Activated naive CD4-positive, alpha-beta T cell treated with Interleukin-2 at 50 U/mL for 16 hours (primary cell): ENCODE measurements at places on chromosomes 1 and 21.
A peak's percentile ranks its signal among the peaks of the same experiment; 100 is the strongest.

GRCh38 chr1:210736713-210737112 is 397.2 kb downstream of the KCNH1 start:
- no peak for DNase-seq

- no peak for DNase-seq
Measured at GRCh38 chr1:162905174-162906158, 44.5 kb upstream of the CCDC190 start.

- no peak for DNase-seq
Measured at GRCh38 chr1:208829595-208829994, 585.4 kb upstream of the PLXNA2 start.

DNA sequence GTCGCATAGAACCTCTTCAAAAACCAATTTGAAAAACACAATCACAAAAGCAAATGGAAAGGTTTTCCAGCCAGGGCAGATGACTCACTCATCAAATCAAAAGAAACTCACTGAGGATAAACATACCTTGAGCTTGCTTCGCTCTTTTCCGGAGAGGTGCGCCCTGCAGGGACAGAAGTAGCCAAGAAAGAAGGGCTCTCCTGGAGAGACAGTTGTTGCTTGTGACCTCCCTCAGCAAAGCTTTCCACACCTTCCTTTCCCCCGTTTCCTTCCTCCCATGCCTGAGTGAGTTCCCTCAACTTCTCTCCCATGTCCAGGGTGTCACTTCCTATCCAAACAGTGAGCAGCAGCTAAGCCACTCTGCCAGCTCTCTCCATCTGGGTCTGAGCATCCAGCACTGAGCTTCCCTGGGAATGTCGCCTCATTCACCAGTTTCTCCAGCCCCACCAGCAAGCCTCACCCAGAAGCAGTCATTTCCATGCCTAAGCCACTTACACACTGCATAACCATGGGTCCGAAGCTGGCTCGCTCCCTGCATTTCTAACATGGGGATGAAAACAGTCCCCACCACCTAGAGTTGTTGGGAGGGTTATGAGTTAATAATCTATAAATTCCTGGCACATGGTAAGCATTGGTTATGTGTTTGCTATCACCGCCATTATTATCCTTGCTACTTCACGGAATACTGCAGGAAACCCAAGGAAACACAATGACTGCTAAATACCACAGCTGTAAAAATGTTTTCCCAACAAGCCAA is 75.0 kb downstream of the PTPN14 start:
- no peak for DNase-seq

DNA sequence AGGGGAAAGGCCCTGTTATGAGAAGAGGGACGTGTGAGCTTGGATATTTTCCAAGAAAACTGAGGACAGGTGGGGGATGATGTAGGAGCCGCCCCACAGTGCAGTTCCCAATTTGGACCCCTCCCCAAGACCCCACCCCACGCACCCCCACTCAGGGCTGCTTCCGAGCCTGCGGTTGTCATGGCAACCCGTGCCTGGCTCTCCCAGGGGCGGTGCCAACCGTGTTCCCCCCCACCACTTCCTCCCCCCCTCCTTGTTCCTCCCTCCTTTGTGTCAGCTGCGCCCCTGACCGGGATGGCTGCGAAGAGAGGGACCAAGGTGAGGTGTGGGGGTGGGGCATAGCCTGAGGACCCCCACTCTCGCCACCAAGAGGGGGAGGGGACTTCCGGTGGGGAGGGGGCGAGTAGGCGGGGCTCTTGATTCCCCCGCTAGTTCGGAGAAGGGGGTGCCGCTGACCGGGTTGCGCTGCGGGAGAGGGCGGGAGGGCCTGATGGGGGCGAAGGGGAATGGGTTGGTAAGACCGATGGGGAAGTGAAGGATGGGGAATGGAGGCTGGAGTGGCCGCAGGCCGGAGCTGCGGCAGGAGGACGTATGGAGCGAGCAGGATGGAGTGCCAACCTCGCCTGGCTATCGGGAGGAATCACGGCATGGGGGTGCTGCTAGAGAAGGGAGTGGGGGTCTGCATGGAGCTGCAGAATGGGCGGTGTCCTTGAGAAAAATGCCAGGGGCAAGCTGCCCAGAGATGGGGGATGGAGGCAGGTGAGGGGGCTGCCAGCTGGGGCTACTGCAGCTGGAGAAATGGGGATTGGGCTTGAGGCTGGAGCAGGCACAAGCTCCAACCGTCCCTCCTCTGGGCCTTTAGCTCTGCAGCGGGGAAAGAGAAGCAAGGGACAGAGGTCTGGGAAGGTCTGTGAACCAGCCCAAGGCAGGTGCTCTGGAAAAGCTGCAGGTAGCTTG is 953 bp downstream of the TRIM46 start:
- peak; percentile 56 for DNase-seq

DNA sequence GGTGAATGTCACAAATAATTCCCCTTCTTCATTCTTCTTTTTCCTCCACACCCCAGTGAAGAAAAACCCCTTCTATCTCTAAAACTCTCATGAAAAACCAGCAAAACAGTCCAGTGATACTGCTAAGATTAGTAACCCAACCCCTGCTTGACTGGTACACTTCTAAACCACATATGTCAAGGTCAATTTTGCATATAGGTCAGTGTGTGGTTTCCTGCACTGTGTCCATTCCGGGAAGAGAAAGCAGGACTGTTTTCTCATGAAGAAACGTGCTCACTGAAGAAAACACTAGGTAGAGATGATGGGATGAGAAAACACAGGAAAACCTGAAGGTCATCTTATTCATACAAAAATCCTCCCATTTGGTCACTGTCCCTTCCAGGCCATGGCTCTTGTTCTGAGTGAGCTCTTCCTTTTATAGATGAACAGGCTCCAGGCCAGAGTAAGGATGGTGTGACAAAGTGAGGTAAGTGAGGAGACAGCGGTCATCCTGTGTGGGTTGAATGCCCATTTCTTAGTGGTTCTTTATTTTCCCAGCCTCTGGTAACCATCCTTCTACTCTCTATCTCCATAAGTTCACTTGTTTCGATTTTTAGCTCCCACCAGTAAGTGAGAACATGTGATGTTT is 122.7 kb downstream of the FASLG start:
- no peak for DNase-seq

DNA sequence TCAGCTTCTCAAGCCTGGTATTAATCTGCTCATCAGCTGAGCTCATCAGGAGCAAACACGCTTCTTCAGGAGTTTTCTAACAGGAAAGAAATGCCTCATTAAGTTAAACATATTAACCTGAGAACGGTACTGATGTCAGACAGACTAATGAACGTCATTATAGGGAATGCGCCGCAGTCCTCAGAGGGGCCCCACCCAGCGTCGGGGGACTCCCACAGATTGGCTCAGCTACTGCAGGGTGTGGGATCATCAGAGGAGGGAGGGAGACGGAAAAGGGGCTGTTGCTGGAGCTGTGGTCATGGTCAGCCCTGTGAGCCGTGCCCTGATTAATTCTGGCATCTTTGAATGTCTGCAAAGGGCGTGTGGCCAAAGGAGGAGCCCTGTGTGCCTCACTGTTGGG is 348.5 kb downstream of the PTPRU start:
- DNase-seq, result no peak

DNA sequence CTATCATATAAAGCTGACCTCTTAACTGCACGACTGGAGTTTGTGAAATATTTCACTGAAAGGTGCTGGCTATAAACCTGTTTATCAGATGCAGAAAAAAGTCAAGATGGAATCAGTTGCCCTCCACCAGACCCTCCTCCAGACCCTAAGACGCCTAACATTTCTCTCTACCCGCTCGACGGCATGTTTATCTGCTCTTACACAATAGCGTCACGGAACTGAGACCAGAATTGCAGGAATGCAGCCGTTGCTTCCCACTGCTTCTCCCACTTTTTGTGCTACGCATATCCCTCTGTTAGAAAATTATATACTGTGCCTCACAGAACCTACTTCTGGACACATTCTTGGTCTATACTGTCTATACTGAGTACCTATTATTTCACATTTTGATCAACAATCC is 28.2 kb upstream of the FAM131C start:
- no peak for DNase-seq

DNA sequence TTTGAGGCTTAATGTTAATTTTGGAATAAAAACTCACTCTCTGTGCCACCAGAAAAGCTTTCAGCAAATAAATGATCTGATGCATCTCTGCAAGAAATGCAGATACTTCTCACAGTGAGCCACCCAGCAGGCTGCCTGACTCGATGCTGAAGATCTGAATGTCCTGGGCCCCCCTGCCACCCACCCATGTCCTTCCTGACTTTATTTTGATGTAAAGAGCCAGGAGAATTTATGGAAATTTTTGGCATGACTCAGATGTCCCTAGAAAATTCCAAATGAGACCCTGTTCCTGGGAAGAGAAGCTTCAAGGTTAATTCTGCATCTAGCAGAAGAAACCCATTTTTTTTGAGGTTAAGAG is 62.8 kb upstream of the COA6 start:
- DNase-seq, result no peak

GRCh38 chr1:230735447-230735846 is 11.7 kb upstream of the CAPN9 start:
- no peak for DNase-seq

- DNase-seq, result peak; percentile 37
Measured at GRCh38 chr1:247110627-247111258, 6.6 kb upstream of the ZNF669 start.

- peak; percentile 97 for DNase-seq
Measured at GRCh38 chr1:235866913-235867845, 473 bp upstream of the LYST start.
